Kasumi-1 (cell line): ENCODE measurements at places on chromosomes 1 and 21.

GRCh38 chr1:103937763-103938357 is 188.2 kb downstream of the AMY1C start:
- no peak for DNase-seq

DNA sequence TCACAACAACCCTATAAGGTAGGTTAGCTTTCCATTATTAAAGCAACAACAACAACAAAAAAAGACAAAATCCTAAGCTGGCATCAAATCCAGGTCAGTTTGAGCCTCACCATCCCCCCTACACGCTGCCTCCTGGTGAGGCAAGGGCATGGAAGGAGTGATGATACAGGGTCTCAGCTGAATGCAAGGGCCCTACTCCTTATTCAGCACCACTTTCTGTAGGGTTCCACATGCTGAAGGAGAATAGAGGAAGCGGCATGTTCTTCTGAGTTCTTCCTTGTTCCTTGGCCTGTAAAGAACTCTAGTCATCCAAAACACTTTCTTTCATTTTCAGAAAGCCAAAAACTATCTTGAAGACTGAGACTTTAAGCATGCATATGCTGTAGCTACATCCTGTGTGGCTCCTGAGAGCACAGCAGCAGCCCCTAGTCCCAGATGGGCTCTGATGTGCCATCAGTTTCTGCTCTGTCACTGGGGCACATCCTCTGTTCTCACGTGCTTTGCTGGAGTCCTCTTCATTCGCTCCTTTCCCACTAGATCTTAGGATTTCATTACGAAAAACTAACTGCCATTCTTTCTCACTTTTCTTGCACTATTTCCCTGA is 6.2 kb downstream of the ILDR2 start:
- DNase-seq: no peak

- DNase-seq: no peak
These were observed 15.7 kb downstream of the S100A16 start for GRCh38 chr1:153597206-153597605.

DNA sequence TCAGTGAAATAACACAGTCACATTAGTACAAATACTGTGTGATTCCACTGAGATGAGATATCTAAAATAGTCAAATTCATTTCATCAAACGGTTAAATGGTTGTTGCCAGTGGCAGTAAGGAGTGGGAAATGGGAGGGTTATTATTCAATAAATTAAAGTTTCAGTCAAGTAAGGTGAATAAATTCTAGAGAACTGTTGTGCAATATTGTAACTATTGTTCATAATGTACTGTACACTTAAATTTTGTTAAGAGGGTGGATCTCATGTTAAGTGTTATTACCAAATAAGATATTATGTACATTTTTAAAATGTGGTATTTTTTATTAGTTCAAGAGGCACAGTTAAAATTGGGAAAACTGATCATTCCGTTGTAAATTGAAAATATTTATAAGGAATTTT is 463.3 kb upstream of the BRINP3 start:
- no peak for DNase-seq

DNA sequence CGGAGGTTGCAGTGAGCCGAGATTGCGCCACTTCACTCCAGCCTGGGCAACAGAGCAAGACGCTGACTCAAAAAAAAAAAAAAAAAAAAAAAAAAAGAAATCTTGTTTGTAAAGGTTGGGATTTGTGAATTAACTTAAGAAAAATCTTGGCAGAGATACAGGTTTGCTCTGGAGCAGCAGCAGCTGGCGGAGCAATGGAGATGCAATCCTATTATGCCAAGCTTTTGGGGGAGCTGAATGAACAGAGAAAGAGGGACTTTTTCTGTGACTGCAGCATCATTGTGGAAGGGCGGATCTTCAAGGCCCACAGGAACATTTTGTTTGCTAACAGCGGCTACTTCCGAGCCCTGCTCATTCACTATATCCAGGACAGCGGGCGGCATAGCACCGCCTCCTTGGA is 5.6 kb downstream of the ZBTB8B start:
- DNase-seq: no peak

DNA sequence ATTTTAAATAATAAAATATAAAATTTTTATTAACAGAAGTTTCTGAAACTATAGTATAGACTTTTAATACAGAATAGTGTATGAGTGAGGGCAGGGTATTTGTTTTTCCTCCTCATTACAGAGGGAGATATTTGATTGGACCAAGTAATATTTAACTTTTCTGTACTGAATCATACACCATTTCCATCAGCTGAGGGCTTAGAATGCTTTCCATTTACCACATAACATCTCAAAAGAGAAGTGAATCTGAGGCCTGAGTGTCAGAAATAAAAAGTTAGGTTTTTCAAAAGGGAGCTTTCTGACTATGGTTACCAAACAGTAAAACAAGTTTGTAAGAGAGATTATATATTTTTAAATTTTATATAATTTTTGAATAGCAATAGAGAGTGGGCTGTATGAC is 29.5 kb downstream of the TLCD4 start:
- no peak for DNase-seq

DNA sequence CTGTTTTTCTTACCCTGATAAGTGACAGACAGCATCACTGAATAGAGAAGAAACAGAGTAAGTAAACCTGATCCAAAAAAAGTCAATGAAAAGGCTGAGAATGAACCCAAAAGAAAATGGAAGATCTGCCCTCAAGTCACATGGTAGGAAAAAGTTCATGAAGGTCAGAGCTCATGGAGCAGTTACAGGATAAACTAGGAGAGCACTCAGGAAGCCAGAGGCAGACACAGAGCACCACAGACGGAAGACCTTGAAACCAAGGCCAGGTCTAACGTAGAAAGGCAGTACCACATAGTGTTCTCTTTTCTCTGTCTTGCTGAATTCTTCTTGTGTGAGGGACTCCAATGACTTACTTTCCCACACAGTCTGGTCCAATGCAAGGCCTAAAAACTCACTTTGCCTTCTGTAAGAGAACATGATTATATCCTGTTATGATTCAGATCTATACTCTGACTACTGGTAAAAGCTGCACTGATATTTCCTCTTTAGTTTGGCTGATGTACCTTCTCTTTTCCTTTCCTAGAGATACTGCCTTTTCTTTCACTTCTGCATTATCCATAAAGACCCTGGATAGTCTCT is 40.8 kb downstream of the RTCA start:
- DNase-seq: no peak

DNA sequence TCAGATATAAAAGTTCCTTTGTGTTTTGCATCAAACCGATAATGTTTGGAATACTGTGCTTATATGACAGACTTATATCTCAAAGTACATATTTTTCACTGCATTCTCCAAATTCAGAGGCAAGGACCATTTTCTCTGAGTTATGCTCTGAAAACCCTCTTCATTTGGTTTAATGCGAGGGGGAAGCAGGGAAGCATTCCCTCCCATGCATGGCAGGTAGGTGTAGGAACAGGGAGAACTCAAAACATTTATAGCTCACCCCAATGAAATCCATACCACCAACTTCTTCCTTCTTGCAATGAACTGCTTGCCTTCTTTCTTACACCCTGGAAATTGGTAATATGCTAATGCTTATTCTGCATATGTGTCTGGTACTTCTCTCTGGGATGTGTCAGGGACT is 10.7 kb upstream of the ERICH3 start:
- DNase-seq: no peak

- DNase-seq: no peak
These were observed 32.4 kb downstream of the MAPKAPK2 start for GRCh38 chr1:206716870-206717673.

- DNase-seq: no peak
These were observed 12.1 kb downstream of the ATP6V1G3 start for GRCh38 chr1:198528364-198528763.

DNA sequence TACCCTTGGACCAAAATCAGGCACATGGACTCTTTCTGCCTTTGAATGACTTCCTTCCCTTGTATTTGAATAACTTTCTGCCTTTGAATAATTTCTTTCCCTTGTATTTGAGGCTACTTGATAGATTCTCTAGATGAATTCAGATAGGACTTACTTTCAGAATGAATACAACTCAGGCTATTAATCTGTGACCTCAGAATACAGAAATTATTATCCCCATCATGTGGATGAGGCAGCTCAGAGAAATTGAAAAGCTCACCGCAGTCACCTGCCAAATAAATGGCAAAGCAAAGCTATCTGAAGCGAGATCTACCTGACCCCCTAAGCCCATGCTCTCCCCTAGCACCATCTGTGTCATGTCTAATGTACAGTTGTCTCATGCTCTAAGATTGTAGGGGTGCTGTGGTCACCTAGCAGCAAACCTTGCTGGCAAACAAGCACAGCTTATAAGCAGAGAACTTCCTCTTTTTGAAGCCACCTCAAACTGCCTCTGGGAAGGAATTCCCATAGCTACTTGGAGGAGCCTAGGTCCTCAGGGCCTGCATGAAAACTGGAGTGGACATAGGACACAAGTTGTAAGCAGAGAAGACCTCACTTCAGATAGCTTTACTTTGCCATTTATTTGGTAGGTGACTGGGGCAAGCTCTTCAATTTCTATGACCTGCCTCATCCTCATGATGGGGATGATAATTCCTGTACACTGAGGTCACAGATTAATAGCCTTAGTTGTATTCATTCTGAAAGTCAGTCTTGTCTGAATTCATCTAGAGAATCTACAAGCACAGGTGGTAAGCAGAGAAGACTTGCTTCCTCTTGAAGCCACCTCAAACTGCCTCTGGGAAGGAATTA is 66.1 kb downstream of the FASLG start:
- DNase-seq: peak; percentile 70

DNA sequence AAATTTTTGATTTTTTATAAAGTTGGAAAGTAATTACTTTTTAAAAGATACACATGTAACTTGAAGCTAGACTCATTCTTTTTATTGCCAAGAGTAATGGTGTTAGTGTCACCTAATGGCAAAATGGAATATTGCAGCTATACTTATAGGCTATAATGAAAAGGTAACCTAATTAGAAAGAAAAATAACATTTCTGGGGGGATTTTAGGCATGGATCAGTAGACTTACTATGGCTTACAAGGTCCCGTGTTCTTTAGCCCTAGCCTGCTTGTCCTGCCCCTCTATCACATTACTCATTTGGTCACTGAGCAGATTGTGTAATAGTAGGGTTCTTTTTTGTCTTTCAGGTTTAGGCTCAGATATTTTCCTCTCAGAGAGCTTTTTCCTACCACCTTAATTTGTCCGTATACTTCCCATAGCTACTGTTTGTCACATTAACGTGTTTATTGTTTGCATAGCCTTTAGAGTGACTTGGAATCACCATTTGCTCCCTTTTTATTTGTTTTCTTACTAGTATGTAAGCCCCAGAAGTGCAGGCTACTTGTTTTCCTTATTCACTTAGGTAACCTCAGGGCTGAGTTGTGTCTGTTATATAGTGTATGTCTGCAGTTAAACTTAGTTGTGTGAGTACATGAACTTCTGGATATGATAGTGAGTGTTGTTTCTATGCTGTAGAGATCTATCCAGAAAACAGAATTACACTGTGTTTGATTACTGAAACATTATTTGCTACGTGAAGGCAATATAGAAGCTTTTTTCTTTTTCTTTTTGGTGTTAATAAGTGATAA is 58.7 kb downstream of the RABGAP1L start:
- peak; percentile 63 for DNase-seq

GRCh38 chr1:230025686-230026085 is 41.4 kb upstream of the GALNT2 start:
- DNase-seq: no peak

GRCh38 chr1:54615531-54616279 is 7.6 kb downstream of the FAM151A start:
- DNase-seq: no peak

- DNase-seq: no peak
These were observed 10.5 kb upstream of the OR2W3 start for GRCh38 chr1:247884797-247885413.

DNA sequence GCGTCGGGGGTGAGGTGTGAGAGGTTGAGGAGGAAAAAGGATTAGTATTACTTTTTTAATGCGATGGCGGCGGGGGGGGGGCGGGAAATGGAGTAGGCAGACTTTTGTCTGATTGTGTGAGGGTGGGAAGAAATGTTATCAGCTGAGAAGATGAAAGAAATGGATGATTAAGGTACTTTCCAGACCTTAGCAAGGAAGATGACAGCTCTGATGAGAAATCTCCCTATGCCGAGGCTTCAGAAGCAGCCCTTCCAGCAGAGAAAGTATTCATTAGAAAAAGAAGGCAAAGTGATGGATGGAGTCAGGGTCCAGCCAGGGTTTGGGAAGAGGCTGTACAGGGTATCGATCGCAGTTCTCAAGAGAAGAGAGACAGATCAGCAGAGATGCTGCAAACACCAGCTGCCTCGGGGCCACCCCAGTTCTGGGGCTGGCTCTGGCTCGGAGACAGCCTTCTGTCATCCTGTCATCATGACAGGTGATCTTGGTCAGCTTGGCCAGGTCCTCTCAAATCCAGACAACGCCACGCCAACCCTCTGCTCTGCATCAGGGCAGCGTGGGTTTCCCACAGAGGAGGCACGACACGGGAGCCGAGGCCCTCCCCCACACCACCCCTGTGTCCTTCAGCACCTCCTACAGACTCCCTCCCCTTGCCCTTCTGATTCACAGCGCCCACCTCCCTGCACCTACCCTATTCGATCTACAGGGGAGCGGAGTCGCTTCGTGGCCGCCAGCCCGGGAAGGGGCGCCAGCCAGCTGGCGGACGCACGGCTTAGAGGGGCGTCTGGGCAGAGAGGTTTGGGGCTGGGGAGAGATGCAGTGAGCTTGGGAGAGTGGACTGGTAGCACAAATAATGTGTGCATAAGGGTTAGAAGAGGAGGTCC is 674 bp upstream of the ATXN7L2 start:
- DNase-seq: peak; percentile 70

DNA sequence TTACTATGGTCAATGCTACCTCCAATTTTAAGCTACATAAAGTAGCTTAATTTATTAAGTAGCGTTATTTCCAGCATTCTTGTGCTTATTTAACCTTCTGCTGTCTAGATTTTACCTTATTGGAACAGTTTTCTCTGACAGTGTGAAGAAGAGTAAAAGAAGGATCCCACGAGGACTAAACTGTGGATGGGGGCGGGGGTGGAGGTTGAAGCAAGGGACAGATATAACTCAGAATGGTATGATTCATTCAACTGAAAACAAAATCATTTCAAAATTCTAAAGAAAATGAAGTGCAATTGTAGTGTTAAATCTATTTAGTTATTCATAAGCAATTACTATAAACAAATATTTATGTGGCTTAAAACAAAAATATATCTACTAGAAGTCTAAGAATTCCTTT is 11.5 kb upstream of the VAV3 start:
- no peak for DNase-seq

DNA sequence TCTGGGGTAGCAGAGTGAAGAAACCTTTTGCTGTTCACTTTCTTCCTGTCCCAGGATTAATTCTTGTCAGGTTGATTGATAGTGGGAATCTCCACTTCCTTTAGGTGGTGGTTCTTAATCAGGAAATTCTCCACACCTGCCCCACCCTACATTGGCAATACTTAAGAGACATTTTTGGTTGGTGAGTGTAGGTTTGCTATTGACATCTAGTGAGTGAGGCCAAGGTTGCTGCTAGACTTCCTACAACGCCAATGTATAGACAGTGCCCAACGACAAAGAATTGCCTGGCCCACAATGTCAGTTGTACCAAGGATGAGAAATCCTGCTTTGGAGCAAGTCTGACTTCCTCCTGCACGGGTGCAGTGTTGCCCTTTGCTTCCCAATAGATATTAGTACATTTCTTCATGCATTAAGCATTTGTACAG is 38.5 kb downstream of the MAP3K7CL start:
- no peak for DNase-seq
